ENCODE measurements at places on chromosomes 12 and 14. TPM values are rescaled to one million over a fixed set of nuclear protein-coding genes. Genes with fewer than 3 reads are reported as not detected.
A peak's percentile ranks its signal among the peaks of the same experiment; 100 is the strongest.

The PAPLN gene
- 0.45 TPM for total RNA-seq

The SMARCC2 gene
- 144 TPM for total RNA-seq

The MANSC4 gene
- not detected for total RNA-seq

The LRP1-AS gene
- total RNA-seq: not detected

The PLEKHG7 gene
- total RNA-seq: not detected

The PRB3 gene
- not detected for total RNA-seq

The ATP6V1D gene
- 36.5 TPM for total RNA-seq

The KLHL33 gene
- total RNA-seq: 2.4 TPM

GRCh38 chr12:25236190-25236589 lies 14.5 kb downstream of the KRAS start:
- no peak for DNase-seq

- no peak for DNase-seq
Observed at GRCh38 chr14:39977198-39977597, 545.0 kb upstream of the FBXO33 start.

DNA sequence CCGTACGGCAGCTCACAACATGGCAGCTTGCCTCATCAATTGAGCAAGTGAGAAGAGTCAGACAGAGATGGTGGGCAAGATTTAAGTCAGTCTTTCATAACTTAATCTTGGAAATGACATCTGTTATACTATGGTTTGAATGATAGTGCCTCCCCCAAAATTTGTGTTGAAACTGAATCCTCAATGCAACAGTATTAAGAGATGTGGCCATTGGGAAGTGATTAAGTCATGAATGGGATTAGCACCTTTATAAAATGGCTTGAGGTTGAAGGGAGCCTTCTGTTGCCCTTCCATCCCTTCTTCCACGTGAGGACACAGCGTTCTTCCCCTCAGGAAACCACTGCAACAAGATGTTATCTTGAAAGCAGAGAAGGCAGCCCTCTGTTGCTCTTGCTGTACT lies 124.2 kb downstream of the C12orf75 start:
- no peak for DNase-seq

- no peak for DNase-seq
Observed at GRCh38 chr12:94271351-94271750, 123.0 kb downstream of the PLXNC1 start.

DNA sequence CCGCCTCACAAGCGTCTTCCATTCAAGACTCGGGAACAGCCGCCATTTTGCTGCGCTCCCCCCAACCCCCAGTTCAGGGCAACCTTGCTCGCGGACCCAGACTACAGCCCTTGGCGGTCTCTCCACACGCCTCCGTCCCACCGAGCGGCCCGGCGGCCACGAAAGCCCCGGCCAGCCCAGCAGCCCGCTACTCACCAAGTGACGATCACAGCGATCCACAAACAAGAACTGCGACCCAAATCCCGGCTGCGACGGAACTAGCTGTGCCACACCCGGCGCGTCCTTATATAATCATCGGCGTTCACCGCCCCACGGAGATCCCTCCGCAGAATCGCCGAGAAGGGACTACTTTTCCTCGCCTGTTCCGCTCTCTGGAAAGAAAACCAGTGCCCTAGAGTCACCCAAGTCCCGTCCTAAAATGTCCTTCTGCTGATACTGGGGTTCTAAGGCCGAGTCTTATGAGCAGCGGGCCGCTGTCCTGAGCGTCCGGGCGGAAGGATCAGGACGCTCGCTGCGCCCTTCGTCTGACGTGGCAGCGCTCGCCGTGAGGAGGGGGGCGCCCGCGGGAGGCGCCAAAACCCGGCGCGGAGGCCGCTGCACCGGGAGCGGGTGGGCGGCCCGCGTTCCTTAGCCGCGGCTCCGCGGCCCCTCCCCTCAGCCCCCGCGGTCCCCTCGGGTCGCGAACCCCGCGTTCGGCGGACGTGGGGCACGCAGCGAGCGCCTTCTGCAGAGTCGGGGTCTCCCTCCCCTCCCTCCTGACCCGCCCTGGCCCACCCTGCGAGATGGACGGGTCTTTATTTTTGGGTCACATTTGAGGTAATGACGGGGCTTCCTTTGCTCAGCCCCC lies at the start of gene UBC:
Gene UBC, minus strand, starts transcription at position 259 of the 847 bp plus-strand sequence. CDS start 879 bp downstream, outside the sequence.
- peak; percentile 92 for DNase-seq

GRCh38 chr12:106721915-106722314 lies 52.6 kb upstream of the RIC8B start:
- DNase-seq: no peak

- DNase-seq: no peak
Observed at GRCh38 chr14:44448951-44449358, 58.1 kb downstream of the FSCB start.

- DNase-seq: no peak
Observed at GRCh38 chr14:86402545-86402944, 872.6 kb downstream of the FLRT2 start.

- DNase-seq: peak; percentile 76
Observed at GRCh38 chr14:65336191-65336591, 76.3 kb upstream of the FUT8 start.

DNA sequence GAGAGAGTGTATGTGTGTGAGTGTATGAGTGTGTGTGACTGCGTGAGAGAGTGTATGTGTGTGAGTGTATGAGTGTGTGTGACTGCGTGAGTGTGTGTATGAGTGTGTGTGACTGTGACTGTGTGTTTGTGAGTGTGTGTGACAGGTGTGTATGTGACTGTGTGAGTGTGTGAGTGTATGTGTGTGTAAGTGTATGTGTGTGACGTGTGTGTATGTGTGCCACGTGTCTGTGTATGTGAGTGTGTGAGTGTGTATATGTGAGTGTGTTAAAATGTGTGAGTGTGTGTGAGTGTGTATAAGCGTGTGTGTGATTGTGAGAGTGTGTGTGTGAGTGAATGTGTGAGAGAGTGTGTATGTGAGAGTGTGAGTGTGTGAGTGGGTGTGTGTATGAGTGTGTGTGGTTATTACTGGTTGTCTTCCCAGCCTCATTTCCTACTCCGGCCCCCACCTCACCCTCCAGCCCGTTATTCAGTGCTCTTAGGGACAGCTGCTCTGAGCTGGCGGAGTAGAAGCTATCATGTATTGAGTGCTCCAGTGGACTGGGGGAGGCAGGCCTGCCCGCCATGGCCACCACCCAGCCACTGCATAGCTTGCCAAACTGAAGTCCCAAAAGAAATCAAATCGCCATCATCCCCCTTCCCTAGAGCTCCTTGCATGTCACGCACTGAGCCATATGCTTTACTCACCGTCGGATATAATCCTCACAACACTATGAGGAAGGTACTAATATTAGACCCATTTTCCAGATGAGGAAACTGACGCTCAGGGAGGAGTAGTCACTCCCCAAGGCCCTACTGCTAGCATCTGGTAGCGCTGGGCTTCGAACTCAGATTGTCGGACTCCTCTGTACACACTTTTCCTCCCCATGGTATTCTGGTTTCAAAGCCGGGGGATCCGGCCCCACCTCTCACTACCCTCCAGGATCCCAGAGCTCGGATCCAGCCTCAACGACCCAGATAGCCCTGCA lies 10.3 kb upstream of the MYL2 start:
- DNase-seq: no peak

GRCh38 chr12:47388712-47389111 lies 309.0 kb upstream of the AMIGO2 start:
- no peak for DNase-seq

DNA sequence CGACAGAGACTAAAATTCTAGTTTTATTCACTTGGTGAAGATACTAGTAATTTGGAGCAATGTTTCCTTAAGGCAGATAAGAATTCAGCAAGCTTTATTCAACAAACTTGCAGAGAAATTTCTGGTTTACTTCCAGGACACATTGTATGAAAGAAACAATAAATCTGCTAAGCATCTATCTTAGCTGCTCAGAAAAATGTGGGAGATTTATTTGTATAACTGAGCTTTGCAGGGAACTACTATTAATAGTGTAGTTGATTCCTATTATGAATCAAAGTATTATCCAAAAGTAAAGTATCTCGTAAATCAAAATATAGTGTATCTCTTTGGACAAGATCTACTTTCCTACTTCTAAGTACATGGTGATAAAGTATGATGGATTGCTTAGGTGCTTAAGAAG lies 239.4 kb upstream of the TMTC1 start:
- no peak for DNase-seq

DNA sequence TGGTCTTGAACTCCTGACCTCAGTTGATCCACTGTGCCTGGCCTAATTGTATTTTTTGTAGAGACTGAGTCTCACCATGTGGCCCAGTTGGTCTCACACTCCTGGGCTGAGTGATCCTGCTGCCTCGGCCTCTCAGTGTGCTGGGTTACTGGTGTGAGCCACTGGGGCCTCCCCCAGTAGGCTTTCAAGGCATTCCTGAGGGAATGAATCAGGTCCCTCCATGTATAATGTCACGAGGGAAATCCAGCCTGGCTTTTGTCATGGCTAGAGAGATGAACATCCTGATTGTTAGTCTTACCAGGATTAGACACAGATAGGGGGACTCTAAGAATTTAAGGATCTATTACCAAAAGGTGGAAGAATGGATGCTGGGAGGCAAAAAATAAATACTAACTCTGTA lies 51.9 kb downstream of the CPSF2 start:
- DNase-seq: no peak

- no peak for DNase-seq
Observed at GRCh38 chr14:71121711-71122110, 214.5 kb downstream of the PCNX1 start.

DNA sequence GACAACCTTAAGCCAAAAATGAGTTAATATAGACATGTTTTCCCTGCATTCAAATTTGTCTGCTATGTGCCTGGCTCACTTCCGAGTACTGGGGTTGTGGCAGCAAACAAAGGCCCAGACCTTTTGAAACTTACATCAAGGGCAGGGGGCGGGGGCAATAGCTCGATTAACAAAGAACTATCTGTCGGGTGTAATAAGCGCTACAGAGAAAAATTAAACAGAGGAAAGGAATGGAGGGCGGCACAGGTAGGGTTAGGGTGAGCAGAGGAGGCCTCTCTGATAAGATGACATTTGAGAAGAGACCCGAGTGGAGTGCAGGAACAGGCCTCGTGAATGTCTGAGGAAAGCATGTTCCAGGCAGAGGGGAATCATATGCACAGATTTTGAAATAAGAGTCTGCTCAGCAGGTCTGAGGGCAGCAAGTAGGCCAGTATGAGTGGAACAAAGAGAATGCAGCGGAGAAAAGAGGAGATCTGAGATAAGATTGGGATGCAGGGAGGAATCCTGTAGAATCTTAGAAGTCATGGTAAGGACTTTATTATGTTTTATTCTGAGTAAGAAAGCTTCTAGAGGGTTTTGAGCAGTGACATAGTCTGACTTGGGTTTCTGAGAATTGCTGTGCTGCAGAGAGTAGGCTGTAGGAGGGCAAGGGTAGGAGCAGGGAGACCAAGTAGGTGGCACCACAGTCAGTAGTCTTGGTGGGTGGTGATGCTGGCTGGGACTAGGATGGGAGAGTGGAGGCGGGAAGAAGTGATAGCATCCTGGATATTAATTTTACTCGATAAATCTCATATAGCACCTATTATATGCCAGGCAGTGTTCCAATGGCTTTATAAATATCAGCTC lies 52.6 kb downstream of the BICDL1 start:
- DNase-seq: no peak

DNA sequence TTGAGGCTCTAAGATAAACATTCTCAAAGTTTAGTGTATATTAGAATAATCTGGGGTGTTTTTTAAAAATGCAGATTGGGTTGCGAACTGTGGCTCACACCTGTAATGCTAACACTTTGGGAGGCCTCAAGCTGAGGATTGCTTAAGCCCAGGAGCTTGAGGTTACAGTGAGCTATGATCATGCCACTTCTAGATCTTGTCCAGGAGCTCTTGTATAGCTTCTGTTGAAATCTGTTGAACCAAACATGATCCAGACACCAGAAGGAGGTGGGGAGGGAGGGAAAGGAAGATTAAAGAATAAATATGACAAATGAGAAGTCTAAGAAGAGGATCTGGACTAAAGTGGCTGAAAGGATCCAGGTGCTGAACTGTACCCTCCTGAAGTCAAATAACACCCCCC lies 14.4 kb downstream of the PDE1B start:
- no peak for DNase-seq

- no peak for DNase-seq
Observed at GRCh38 chr12:29533815-29534489, 36.5 kb upstream of the OVCH1 start.

GRCh38 chr14:94542111-94542810 lies 19.0 kb upstream of the SERPINA4 start:
- DNase-seq: no peak

- DNase-seq: no peak
Observed at GRCh38 chr12:110015132-110015531, 15.9 kb downstream of the ANKRD13A start.

DNA sequence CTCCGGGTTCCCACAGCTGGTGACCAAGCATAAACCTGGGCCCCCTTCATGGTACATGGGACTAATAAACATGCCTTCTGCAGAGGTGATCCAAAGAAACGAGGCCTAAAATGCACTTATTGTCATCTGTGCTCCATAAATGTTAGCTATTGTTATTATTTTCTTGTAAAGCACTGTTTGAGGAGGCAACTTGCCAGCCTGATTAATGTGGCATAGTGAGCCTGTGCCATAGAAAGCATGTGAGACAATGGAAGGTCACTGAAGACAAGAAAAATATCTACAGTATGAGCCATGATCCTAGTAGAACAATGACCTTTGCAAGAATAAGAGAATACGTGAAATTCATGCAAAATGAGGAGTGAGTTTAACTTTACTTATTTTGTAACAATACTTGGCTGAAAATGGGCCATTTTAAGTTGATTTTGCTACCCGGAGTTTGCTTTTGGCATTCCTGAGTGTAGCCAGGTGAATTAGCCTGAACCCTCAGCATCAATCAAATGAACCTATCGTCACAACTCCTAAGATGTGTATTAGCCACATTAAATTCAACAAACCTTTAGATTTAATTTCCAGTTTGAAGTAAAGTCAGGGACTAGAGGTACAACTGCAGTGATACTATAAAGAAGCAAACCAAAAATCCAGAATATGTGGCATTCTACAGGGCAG lies 52.2 kb downstream of the CPM start:
- DNase-seq: no peak

DNA sequence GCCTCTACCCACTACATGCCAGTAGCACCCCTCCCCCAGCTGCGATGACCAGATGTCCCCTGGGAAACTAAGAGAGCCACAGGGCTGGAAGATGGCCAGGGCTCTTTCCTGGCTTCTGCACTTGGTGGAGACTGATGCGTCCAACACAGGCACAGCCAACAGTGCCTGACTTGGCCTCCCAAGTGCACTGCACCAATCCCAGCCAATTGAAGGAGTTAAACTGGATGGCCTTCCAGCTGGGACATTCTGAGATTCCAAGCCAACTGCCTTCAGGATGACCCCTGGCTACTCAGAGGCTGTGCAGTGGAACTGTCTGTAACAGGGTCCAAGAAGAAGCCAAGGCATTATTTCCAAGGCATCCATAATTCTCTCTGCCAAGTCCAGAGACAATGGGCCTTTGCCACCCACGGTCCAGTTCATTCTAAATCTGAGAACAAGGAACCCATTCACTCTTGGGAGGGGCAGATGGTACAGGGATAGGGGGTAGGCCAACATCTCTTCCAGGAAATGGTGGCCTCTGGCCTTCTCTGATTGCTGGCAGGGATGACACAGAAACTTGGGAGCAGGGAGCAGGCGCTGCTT lies 35.2 kb downstream of the PRIMA1 start:
- no peak for DNase-seq

GRCh38 chr14:32820181-32820580 lies 118.5 kb upstream of the NPAS3 start:
- DNase-seq: no peak
